ENCODE measurements at places on chromosomes 5 and 9.

DNA sequence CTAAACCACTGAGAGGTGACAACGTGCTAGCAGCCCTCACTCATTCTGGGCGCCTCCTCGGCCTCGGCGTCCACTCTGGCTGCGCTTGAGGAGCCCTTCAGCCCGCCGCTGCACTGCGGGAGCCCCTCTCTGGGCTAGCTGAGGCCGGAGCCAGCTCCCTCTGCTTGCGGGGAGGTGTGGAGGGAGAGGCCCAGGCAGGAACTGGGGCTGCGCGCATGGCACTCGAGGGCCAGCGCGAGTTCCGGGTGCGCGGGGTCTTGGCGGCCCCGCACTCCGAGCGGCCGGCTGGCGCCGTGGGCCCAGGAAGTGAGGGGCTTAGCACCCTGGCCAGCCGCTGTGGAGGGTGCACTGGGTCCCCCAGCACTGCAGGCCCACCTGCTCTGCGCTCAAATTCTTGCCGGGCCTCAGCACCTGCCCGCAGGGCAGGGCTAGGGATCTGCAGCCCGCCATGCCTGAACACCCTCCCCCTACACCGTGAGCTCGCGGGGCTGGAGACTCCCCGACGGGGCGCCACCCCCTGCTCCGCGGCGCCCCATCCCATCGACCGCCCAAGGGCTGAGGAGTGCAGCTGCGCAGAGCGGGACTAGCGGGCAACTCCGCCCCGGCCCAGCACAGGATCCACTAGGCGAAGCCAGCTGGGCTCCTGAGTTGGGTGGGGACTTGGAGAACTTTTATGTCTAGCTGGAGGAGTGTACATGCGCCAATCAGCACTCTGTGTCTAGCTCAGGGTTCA lies 11.8 kb upstream of the UBE2D2 start:
- no peak for DNase-seq

GRCh38 chr9:79555474-79556089 lies 16.2 kb upstream of the TLE4 start:
- DNase-seq: no peak

GRCh38 chr5:149561848-149562247 lies 10.6 kb upstream of the CSNK1A1 start:
- no peak for DNase-seq

DNA sequence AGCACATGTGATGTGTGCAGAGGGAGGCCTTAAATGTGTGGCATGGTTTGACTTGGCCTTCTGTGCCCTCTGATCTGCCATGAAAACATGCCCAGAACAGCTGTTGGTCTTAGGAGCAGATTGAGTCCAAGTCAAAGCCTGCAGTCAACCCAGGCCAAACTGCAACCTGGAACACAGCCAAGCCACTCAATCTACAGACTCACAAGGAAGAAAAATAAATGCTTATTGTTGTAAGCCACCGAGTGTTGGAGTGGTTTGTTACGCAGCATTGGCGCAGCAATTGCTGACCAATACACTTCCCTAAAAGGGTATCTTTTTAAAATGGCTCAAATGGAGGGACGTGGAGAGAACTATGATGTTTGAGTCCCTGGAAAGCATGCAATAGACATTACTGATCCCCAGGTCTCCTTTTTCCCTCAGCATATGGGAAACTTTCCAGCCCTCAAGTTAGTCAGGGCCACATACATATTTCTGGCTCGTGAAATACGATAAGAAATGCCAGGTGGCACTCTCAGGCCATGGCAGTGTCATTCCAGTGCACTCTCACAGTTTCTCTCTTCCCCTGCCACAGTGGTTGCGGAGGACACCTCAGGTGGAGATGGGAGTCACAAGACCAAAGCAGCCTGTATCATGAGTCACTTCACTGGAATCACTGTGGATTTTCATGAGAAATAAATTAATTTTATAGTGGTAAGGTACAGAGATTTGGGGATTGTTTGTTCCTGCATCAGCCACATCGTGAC lies 168.0 kb upstream of the ZNF618 start:
- no peak for DNase-seq

DNA sequence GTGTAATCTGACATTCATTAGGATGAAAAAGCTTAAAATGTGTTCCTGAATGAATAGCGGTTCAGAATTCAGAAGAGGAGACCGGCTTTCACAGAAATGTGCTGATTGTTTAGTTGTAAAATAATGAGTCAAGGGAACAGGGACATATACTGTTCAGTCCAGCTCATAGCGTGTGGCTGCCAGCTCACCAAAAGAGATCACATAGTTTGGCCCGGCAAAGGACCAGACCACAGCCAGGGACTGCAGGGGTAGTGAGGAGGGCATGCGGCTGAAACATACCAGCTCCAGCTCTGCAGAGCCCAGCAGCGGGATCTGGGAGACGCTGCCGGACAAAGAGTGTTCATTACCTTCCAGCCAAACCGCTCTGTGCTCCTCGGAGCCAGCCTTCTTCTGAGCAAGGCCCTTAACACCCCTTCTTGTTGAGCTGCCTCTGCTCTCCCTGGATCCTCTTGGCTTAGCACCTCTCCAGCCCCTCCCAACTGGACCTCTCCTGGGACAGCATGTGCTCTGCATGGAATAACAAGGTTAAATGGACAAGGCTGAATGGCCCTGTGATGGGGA lies 116.8 kb upstream of the CNTLN start:
- no peak for DNase-seq

DNA sequence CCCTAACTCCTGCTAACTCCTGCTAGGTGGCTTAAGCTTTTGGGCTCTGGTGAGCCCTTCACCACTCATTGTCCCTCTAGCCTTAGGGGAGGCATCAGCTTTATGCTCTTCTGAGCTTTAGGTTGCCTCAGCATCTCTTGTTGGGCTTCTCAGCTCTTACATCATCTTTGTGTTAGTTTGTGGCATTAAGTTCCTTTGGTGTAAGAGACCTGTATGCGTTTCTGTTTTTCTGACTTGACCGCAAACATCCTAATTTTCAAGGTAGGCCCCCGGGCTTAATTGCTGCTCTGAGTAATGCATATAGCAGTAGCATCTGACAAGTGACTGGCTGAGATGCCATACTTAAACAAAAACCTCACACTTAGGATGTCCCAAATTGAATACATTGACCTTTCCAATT lies 287.8 kb upstream of the TUT7 start:
- DNase-seq: no peak

GRCh38 chr5:61409568-61409967 lies 77.5 kb downstream of the ZSWIM6 start:
- no peak for DNase-seq

GRCh38 chr5:147751-148150 lies 43.5 kb upstream of the LRRC14B start:
- DNase-seq: no peak

DNA sequence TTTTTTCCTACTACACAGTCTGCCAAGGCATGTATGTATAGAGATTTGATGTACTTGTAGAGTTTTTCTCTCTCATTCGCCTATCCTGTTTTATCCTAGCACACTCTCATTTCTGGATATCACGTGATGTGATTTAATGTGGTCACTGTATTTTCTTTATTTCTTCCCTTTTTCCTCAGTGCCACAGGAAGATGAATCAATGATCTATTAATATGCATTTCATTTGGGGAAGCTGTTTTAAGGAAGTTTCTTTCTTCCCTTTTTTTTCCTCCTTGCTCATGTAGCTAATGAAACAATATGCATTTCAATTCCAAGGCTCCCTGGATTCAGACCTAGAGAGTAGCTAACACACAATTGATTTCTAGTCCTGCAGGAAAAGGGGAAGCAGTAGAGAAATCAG lies 506.3 kb upstream of the WWC1 start:
- DNase-seq: no peak

- no peak for DNase-seq
Observed at GRCh38 chr5:96322217-96322616, 110.8 kb downstream of the PCSK1 start.

DNA sequence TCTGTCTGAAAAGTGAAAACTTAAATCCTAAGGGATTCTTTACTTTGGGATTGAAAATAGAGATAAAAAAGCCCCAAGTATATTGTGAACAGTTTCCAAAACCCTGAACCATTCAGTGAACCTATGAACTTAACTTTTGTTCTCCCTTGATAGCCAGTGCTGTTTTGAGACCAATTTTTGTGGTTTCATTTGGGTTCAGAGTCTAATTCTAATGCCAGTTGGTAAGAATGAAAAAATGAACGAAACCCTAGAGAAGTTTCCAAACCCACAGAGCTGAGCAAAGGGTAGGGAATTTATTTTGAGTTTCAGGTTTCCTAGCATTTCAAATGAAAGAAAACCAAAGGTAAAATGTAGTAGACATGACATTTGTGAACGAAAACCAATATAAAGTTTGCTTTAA lies 1366.8 kb downstream of the EFNA5 start:
- DNase-seq: no peak

- DNase-seq: no peak
Observed at GRCh38 chr5:55230086-55230629, 3.0 kb upstream of the MCIDAS start.

DNA sequence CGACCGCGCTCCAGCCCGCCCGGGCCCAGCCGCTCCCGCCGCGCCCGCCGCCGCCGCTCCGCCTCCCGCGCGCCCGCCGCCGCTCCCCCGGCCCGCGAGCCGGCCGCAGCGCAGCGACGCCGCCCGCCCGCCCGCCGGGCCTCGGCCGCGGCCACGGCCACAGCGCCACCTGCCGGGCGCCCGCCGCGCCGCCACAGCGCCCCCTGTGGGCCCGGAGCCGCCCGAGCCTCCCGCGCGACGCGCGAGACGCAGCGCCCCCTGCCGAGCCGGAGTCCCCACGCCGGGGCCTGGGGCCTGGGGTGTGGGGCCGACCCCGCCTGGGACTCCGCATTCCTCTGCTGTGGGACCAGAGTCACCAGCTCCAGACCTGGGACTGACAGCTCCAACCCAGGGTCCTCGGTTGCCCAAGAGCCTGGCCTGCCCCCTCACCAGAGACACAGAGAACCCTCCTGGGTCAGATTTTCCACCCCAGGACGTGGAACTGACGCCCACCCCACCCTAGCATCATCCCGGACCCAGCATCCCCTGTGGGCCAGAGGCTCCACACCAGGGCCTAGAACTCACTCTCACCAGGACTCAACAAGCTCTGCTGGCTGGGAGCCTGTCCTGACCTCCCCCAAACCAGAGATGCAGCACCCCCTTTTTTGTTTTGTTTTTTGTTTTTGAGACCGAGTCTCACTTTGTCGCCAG lies at the start of gene RAPGEF1:
TSS of gene RAPGEF1 (minus strand) at position 118 of the 690 bp plus-strand sequence. CDS start 246 bp downstream, outside the sequence.
- peak; percentile 93 for DNase-seq

DNA sequence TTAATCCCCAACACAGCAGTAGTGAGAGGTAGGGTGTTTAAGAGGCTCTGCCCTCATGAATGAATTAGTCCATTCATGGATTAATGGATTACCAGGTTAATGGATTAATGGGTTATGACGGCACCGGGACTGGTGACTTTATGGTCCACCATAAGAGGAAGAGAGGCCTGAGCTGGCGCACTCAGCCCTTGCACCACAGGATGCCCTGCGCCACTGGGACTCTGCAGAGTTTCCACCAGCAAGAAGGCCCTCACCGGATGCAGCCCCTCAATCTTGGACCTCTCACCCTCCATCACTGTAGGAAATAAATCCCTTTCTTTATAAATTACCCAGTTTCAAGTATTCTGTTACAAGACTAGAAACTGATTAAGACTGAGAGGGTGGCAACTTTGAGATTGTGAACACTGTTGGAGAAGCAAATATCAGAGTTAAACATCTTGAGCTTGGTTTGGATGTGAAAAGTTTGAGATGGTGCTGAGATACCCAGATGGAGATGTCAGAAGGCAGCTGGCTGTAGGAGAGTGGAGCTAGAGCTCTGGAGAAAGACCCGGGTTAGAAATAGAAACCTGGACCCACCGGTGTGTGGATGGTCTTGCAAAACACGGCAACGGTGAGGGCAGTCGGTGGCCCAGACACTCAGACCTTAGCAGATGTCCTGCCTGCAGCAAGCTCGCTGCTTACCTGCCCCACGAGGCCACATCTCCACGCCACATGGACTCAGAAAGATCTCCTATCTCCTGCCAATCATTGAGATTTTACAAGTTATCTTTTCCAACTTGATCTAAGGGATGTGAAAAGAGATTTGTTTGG lies 98.8 kb downstream of the HSD17B3 start:
- DNase-seq: no peak

- no peak for DNase-seq
Observed at GRCh38 chr5:169067751-169068173, 233.2 kb downstream of the SLIT3 start.

- no peak for DNase-seq
Observed at GRCh38 chr5:150503386-150503785, 4.5 kb upstream of the NDST1 start.

- no peak for DNase-seq
Observed at GRCh38 chr5:38274370-38274769, 16.0 kb downstream of the EGFLAM start.

- no peak for DNase-seq
Observed at GRCh38 chr9:107721705-107722245, 232.2 kb upstream of the KLF4 start.

GRCh38 chr5:136194576-136194975 lies 1.6 kb upstream of the SMIM32 start:
- no peak for DNase-seq

DNA sequence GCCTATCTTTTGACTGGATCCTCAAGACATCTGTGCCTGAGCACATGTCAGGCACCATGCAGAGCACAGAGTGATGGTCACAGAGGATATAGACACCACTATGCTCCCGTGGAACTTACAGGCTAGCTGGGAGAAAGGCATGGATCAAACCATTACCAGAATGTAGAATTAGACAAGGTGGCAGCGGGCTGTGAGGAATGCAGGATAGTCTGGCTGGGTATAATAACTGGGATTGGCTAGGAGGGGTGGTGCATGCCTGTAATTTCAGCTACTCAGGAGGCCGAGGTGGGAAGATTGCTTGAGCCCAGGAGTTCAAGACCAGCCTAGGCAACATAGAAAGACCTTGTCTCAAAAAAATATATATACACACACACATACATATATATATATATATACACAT lies 50.3 kb downstream of the ASS1 start:
- no peak for DNase-seq

DNA sequence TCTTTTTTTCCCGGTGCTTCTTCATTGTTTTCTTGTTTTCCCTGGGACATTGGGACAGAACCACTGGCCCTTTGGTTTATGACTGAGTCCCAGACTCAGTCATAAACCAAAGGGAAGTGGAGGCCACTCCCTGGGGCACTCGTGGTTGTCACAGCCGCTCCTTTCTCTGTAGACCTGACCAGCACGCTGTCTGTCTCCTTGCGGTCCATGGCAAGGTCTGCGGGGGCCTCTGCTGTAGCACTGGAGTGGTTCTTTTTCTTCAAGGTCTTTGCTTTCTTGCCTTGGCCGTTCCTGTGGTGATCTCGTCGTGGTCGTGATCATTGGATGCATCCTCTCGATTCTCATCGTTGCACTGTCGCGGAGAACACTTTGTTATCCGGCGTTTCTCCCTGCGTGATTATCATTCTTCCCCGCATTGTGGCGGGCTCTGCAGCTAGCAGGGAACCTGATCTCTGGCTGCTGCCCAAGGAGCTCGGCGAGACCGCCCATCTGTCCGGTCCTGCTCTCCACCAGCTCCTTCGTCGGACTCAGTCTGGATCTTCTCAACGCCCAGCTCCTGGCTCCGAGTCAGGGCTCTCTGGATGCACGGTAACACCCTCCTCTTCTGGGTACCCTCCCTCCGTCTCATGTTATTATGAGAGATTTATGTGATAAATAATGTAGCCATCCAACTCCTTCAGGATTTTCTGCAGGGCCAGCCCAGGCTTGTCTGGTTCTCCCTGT lies 43.5 kb upstream of the MPDZ start:
- DNase-seq: no peak

GRCh38 chr5:125549322-125549911 lies 803.0 kb upstream of the ZNF608 start:
- no peak for DNase-seq
